ENCODE measurements at places on chromosomes 16 and 17. TPM values are rescaled to one million over a fixed set of nuclear protein-coding genes. Genes with fewer than 3 reads are reported as not detected.

DNA sequence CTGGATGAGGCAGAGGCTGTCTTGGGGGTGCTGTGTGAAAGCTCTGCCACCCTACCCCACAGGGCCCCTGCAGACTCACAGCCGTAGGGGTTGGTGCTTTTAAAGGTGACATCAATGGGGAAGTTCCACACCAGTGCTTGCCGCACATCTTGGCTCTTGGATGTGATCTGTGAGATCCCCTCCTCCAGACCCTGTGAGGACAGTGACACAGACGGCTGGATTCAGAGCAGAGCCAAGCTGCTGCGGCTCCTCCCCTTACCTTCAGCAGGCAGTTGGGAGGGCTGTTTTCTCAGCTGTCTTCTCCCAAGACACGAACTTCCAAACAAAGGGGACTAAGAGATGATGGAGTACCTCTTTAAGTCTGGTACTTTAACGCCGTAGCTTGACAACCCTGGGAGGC is 4.8 kb downstream of the B9D1 start:
- no peak for DNase-seq

DNA sequence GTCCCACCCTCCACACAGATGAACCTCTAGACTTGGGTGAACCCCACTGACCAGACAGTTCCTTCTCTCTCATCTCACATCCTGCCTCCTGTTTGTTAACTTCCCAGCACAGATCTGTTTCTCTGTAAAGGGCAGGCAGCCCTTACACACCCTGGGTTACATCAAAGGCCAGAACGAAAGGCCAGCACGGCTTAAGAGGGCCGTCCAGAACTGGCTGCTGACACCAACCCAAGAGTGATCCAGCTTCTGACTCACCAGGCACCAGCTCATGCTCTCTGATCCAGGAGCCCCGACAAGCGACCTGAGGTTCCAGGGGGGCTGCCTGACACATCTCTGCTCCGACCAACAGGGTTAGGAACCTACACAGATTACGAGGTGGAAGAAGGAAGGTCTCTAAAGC is 86.9 kb downstream of the MRM3 start:
- no peak for DNase-seq

- peak; percentile 80 for DNase-seq
These were observed at the start of gene MILR1 for GRCh38 chr17:64448665-64449512. Gene MILR1 (plus strand): TSS chr17:64449115. CDS start chr17:64449169, 54 bp downstream.

DNA sequence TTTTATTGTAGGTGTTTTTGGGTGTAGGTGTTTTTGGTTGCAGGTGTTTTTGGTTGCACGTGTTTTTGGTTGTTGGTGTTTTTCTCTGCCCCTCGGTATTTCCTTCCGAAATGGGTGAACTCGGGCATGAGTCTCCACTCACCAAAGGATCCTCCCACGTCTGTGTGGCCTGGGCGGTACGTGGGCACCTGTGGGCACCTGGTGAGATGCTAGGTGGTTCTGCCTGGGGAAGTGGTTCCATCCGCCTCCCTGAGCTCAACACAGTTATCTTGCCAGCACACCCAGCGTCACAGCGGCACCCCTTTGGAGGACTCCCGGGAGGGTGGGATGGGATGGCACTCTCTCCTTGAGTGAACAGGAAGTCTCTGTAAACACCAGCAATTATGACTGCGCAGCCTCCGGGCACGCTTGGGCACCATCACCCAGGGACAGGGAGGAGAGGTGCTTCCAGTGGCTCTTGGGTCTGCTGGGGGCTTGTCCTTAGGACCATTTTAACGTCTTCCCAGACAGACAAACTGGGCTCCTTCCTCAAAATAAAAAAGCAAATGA is 29.8 kb downstream of the COX4I1 start:
- DNase-seq: no peak

DNA sequence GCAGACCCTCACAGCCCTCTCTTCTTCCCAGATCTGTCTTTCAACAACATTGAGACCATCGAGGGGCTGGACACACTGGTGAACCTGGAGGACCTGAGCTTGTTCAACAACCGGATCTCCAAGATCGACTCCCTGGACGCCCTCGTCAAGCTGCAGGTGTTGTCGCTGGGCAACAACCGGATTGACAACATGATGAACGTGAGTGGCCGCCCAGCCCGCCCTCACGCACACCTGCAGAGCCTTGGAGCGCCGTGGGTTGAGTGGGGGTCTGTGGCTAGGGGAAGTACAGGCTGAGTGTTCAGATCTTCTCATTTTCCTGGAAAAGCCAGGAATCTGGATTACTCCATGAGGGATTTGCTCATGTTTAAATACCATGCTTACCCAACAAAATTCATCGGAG is 15.2 kb downstream of the DRC3 start:
- no peak for DNase-seq

DNA sequence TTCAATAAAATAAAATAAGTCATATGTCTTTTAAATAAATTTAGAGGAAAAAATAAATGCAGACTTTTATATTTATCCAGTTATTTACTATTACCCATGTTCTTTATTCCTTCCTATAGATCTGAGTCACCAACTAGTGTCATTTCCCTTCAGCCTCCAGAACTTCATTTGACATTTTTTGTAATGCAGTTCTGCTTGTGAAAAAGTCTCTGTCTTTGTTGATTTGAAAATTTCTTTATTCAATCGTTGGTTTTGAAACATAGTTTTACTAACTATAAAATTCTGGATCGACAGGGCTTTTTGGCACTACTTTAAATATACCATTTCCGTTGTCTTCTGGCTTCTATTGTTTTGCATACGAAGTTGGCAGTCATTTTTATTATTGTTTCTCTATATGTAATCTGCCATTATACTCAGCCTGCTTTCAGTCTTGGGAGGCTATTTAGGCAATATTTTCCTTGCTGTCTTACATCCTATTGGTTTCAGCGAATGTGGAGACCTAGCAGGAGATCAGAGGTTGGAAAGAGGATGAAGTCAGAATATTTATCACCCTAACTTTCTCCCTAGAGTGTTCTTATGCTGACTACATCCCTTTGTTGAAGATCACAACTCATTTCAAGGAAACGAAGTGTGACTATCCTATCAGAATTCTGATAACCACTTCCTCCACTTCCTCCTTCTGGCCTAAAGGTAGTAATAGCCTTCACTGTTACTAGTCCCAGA is 42.0 kb upstream of the SLC6A2 start:
- peak; percentile 31 for DNase-seq

- DNase-seq: no peak
These were observed 5.6 kb downstream of the USH1G start for GRCh38 chr17:74917430-74917829.

DNA sequence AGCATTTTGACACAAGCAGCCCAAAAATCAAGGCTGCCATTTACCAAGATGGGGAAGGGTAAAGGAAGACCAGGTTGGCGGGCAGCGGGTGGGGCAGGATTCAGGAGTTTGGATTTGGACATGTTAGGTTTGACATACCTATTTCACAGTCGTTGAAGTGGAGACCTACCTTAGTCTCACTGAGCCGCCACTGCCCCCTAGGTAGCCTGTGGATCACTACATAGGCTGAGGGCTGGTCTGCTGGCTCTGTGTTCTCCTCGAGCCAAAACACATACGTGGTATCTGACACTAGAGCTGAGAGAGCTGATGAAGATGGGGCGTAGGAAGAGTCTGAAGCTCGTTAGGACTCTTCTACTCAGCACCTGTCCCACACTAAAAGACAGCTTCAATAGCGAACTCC is 115.1 kb downstream of the HIC1 start:
- no peak for DNase-seq

GRCh38 chr17:69373069-69373468 is 41.4 kb upstream of the MAP2K6 start:
- DNase-seq: no peak

GRCh38 chr17:55116440-55116914 is 147.9 kb downstream of the STXBP4 start:
- DNase-seq: peak; percentile 5

DNA sequence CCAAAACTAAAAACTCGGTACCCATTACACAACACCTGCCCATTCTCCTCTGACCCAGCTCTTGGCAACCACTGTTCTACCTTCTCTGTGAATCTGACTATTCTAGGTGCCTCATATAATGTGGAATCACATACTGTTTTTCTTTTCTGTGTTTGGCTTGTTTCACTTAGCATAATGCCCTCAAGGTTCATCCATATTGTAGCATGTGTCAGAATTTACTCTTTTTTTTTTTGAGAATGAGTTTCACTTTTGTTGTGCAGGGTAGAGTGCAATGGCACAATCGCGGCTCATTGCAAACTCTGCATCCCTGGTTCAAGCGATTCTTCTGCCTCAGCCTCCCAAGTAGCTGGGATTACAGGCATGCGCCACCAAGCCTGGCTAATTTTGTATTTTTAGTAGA is 59.5 kb upstream of the RBL2 start:
- DNase-seq: no peak

DNA sequence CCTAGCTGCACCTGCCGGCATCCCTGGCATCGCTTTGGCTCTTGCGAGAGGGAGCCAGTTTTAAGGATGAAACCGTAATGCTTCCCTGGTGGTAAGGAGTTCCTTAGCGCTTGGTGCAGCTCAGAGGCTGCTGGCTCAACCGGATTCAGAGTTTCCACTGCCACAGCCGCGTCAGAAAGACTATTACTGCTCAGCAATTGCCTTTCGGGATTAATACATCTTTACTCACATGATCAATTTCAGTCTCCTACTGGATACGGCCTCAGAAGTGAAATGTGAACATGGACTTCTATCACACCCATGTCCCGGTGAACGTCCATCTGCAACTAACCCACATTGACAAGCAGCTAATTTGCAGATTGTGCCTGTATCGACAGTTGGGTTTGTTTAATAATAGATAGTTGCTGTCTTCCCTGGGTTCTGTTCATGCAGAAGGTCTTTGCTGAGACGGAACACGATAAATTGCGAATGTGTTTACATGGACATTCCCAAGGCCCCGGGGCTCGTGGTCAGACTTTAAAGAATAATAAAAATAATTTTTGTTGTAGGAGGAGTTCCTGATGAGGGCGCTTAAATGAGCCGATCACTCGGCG is 175.4 kb downstream of the ENGASE start:
- no peak for DNase-seq

GRCh38 chr17:80827646-80828643 is 163.7 kb upstream of the CHMP6 start:
- no peak for DNase-seq

DNA sequence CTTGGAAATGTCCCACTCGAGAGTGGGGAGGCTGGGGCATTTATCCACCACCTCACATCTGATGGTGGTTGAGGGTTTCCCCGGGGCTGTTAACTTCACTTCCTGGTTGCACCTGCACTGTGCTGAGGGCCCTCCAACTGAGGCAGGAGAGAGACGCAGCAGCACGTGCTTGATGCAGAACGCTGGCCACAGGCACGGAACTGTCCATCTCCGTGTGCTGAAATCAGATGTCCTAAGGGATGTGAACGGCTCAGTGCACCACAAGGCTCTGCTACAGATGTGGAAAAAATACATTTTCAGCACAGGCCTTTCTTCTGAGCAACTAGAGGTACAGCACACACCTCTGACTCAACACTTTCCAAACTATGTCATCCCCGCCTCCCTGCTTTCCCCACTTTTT is 114.8 kb upstream of the C16orf82 start:
- no peak for DNase-seq

DNA sequence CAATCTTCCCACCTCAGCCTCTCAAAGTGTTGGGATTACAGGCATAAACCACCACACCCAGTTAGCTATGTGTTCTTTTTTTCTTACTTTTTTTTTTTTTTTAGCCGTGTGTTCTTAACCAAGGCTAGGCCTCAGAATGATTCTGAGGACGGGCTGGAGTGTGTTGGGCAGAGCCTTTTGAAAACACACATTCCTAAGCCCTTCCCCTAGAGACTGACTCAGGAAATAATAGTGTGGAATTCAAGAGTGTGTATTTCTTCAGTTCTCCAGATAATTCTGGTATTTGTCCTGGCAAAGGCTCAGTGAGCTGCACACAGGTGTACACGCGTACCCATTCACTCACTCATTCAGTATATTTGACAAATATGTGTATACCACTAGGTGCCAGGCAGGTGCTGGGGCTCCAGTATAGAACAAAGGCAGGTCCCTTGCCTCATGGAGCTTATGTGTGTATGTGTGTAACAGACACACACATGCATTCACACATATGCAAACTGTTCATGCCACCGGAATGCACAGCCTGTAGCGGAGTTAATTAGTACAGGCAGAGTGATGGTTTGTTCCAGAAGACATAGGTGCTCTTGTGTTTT is 19.4 kb upstream of the NFATC3 start:
- no peak for DNase-seq

DNA sequence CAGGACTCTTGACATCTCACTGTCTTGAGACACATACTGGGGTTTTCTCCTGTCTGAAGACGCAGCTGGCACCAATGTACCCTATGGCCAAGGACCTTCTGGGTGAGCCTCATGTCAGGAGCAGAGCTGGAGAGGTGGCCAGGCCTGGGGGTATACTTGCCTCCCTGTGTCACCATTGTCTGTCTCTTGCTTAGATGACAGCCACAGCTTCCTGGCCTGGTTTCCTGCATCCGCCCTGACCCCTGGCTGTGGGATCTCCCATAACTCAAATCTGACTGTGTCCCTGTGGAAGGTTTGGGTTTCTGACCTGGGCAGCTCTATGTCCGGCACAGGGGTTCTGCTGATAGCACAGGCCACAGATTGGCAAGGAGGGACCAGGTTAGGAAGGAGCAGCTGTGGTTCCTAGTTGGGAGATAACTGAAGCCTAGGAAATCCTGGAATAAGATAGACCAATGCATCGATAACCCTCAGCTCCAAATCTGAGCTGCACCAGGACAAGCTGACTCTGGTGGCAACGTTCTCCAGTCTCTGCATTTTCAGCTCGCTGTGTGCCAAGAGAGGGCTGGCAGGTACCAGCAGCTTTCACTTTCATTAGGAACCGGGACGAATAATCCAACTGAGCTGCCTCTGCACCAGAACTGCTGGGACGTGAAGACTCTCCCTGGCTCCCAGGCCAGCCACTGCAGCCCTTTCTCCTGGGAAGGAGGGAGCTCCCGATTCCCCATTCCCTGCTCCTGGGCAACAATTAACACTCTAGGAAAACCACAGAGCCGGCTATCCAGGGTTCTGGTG is 5.0 kb downstream of the DEXI start:
- no peak for DNase-seq

The TPSG1 gene
- total RNA-seq: not detected

The FOXN1 gene
- not detected for total RNA-seq

The TMEM220 gene
- total RNA-seq: 9.4 TPM

The DYNLL2 gene
- 11.8 TPM for total RNA-seq

The OR1A1 gene
- not detected for total RNA-seq

The ULK2 gene
- total RNA-seq: 17.0 TPM

The CDRT15L2 gene
- not detected for total RNA-seq
